ENCODE measurements at places on chromosomes 11 and 22.

DNA sequence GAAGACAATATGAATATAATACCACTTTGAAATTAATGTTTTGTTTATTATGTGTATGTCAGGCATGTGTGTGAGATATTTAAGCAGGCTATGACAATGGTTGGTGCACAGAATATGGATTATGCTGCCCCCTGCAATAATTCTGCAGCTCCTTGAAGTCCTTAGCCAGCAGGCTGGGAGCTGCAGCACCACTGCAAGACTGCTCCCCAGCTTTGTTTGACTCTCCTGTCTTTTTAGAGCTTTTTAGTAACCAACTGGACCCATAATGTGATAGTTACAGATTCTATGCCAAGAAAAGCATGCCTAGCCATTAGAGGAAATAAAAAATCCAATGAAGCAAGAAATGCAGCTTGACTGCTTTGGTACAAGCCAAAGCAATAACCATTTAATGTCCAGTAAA, 535.1 kb downstream of the TMEM135 start:
- no peak for DNase-seq

GRCh38 chr22:48843640-48844039, 984.0 kb downstream of the BRD1 start:
- DNase-seq, result no peak

DNA sequence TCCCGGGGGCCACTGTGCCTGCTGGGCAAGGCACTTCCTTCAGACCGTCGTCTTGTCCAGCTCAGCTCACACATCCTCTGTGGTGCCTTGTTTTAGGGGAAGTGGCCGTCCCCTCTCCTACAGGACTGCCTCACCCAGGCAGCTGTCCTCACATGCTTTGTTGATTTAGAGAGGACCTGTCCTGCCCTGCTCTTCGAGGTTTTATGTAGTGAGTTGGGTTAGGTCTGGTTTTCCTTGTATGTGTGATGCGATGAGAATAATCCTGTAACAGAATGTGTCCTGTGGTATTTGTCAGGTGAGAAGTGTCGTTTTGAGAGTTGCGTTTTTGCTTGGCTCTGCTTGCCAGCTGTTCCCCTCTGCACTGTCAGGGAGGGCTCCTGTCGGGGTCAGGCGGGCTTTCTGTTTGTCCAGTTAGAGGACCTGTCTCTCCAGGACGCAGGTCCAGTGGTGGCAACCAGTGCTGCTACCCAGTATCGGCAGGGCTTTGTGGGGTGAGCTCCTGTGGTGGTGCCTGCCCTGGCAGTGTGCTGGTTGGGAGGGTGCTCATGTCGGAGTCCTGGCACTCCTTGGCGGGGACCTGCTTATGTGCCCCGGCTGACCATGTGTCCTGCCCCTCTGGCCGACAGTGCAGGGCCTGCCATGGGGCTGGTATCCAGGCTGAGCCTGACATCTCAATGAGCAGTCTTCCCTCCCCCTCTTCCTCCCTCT, 41.3 kb downstream of the MUC6 start:
- DNase-seq, result no peak

DNA sequence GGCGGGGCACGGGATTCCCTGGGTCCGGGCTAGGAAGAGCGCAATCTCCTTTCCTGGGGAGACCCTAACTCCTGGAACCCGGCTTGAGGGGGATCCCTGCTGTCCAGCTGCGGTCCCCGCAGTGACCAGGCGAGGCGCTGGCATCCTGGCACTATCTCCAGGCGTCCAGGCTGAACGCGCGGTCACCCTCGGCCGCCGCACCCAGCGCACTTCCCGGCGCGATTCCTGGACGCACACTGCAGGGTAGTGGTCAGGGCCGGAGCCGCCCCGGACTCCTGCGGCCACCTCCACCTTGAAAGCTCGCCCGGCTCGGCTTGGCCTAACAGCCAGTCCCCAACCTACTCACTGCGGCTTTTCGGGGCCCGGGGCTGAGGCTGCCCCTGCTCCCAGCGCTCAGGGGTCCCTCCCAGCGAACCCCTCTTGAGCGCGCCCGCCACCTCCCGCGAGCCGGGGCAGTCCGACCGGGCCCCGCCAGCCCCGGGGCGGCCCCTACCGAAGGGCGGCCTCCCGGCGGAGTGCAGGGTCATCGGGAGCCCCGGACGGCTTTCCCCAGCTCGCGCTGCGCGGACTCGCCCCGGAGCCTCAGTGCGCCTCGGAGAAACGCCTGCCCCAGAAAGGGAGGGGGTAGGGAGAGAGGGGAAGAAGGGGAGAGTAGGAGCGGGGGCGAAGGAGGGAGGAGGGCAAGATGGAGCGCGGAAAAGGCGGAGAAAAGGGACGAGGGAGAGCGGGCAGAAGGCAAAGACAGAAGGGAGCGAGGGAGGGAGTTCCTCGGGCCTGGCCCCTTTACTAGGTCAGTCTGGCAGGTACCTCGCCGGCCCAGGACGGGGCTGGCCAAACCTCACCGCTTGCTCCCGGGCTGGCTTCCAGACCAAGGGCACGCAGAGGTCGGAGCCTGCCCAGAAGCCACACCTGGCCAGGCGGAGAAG, 1.0 kb downstream of the POU2AF3 start:
- no peak for DNase-seq

DNA sequence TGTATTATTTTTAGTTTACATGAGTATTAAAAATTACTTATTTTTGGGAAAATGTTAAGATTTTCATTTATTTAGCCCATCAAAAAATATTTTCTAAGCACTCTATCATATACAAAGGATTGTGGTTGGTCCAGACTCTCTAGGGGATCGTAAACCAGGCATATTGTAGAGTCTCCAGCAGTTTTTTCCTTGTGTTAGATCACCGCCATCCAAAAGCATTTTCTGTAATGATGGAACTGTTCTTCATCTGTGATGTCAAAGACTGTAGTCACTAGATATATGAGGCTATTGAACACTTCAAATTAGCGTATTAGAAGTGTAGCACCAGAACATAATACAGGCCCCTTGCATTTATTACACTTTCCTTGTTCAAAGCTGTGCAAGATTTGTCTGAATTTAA, 154.9 kb downstream of the SBF2 start:
- DNase-seq, result no peak

- DNase-seq, result peak; percentile 39
Observed at GRCh38 chr22:25235547-25236290, 16.3 kb downstream of the CRYBB2 start.

- DNase-seq, result no peak
Observed at GRCh38 chr11:129143335-129143734, 48.8 kb downstream of the ARHGAP32 start.

- DNase-seq, result no peak
Observed at GRCh38 chr11:60740573-60740972, 16.1 kb downstream of the MS4A18 start.

DNA sequence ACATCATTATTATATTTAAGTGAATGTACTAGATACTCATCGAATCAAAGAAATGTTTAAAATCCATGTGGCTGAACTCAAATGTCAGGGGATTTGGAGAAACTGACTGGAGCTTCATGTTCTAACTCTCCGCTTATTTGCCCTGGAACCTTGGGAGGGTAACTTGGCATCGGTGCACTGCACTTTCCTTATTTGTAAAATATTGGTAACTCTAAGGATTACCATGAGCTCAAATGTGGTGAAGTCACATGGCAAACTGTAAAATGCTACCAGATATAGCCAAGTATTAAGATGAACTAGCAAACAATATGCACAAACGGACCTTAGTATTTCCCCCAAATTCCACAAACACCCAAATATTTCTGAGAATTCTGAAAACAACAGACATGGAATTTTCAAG, 75.6 kb downstream of the ETS1 start:
- no peak for DNase-seq

- DNase-seq, result peak; percentile 14
Observed at GRCh38 chr11:18748766-18749365, 22.9 kb upstream of the IGSF22 start.

Measured in NK-92 treated with Interleukin-12 subunit alpha and Interleukin-12 subunit beta, amount 100 ng/mL, for 24 hours (cell line).